ENCODE measurements at places on chromosomes 12 and 14. TPM values are rescaled to one million over a fixed set of nuclear protein-coding genes. Genes with fewer than 3 reads are reported as not detected.
A peak's percentile ranks its signal among the peaks of the same experiment; 100 is the strongest.

The LRP1-AS gene
- total RNA-seq = not detected

The VRTN gene
- not detected for total RNA-seq

The AICDA gene
- total RNA-seq = 1.8 TPM

The DHRS2 gene
- not detected for total RNA-seq

The ACOT6 gene
- not detected for total RNA-seq

- DNase-seq = no peak
- H3K36me3 ChIP-seq = no peaks in the 10 kb centered on the region
- no peaks in the 10 kb centered on the region for H3K27me3 ChIP-seq
- no peak overlapping the region for H3K27ac ChIP-seq
Observed at GRCh38 chr14:40494483-40494882, 1062.2 kb upstream of the FBXO33 start.

GRCh38 chr12:132413931-132414588, 75.9 kb upstream of the FBRSL1 start:
- no peak overlapping the region for H3K4me3 ChIP-seq
- no peak for DNase-seq
- H3K4me1 ChIP-seq = no peaks in the 10 kb centered on the region
- H3K36me3 ChIP-seq = no peaks in the 10 kb centered on the region
- no peaks in the 10 kb centered on the region for H3K27me3 ChIP-seq

DNA sequence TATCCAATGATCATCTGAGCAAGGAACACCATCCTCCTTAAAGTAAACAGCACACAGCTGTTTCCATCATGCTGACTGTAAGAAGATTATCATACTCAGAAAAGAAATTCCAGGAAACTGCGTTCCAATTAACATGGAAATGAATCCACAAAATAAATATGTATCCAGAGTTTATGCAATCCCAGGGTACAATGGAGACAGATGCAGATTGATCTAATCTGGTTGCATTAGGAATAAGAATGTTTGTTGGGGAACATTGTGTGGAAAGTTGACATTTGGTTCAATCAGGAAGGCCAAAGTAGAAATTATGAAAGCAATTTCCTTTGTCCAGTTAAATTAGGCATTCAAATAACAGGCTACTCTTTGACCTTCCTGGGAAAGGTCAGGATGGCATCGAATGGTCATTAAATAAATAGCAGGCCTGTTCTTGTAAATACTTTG, 236.9 kb upstream of the AMIGO2 start:
- no peak overlapping the region for H3K4me3 ChIP-seq
- H3K36me3 ChIP-seq = no peaks in the 10 kb centered on the region
- no peak overlapping the region for H3K27ac ChIP-seq
- H3K4me1 ChIP-seq = no peaks in the 10 kb centered on the region
- H3K27me3 ChIP-seq = no peaks in the 10 kb centered on the region
- no peak for DNase-seq

GRCh38 chr12:31521964-31522363, 69.0 kb downstream of the DENND5B start:
- H3K4me3 ChIP-seq = no peak overlapping the region
- DNase-seq = no peak
- no peak overlapping the region for H3K27ac ChIP-seq
- no peaks in the 10 kb centered on the region for H3K36me3 ChIP-seq

DNA sequence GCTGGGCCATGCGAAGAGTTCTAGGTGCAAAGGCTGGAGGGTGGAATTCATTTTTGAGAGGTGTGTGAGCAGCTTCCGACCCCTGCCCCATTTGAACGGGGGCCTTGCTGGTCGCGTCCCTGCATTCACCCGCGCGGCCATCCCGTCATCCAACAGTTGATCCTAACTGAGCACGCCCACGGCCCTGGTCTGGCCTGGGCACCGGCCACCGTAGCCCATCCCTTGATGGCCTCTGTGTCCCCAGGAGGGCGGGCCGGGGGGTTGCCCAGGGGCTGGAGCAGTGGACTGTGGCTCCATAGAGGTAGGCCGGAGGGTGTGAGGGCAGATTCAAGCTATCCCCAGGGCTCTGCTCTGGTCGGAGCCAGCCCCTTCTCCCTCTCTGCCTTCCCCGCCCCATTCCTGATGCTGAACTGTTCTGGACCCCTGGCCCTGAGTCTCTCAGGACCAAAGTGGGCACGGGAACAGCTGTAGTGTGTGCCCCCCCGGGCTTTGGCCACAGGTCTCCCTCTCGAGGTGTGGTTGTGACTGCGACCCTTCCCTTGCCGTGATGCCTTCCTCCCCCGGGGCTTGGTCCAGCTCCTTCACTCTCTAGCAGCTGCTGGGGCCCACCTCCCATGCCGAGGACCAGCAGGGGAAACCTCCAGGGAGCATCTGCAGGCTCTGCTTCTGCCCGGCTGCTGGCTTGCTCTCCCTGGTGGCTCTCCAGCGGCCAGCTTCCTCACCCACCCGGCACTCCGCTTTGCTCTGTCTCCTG, 9.1 kb downstream of the MEG3 start:
- no peaks in the 10 kb centered on the region for H3K27me3 ChIP-seq
- no peaks in the 10 kb centered on the region for H3K4me1 ChIP-seq
- no peak overlapping the region for H3K27ac ChIP-seq
- H3K4me3 ChIP-seq = no peak overlapping the region
- no peaks in the 10 kb centered on the region for H3K36me3 ChIP-seq

- no peaks in the 10 kb centered on the region for H3K27me3 ChIP-seq
- H3K36me3 ChIP-seq = no peaks in the 10 kb centered on the region
- no peaks in the 10 kb centered on the region for H3K4me1 ChIP-seq
- no peak overlapping the region for H3K4me3 ChIP-seq
- no peak overlapping the region for H3K27ac ChIP-seq
Observed at GRCh38 chr12:65670775-65671174, 153.5 kb upstream of the HMGA2 start.

GRCh38 chr12:44542716-44543115, 333.4 kb downstream of the NELL2 start:
- no peaks in the 10 kb centered on the region for H3K4me1 ChIP-seq
- no peak overlapping the region for H3K4me3 ChIP-seq
- no peaks in the 10 kb centered on the region for H3K27me3 ChIP-seq
- DNase-seq = no peak
- H3K36me3 ChIP-seq = no peaks in the 10 kb centered on the region

DNA sequence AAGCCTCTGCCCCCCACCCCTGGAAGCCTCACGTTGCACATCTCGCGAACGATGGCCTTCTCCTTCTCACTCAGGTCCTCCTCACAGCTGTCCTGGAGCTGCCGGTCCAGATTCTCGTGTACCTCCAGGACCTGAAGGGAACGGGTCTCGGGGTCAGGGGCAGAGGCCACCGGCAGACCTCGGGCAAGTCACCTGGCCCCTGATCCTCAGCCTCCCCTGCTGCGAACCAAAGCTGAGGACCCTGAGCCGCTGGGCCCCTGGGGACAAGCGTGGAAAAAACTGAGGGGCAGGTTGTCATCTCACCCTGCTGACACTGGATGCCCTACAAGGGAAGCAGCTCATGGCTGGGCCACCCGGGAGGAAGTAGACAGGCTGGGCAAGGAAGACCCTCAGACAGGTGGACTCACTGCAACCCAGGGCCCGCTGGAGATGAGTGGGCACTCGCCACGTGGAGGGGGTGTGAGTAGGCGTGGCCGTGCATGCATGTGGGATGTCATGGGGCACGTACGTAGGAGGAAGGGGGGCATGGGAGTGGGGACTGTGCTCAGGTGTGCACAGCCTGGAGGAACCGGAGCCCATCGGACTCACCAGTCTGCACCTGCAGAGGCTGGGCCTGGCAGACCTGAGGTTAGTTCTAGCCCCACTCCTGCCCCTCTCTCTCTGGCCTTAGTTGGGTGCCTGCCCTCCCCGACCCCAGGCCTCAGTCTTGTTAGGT, 35.1 kb downstream of the CCNK start:
- H3K27ac ChIP-seq = no peak overlapping the region
- no peaks in the 10 kb centered on the region for H3K4me1 ChIP-seq
- H3K36me3 ChIP-seq = peaks cover 38% of the 10 kb centered on the region
- H3K4me3 ChIP-seq = no peak overlapping the region

GRCh38 chr14:101810897-101811621, 49.5 kb downstream of the PPP2R5C start:
- H3K27me3 ChIP-seq = no peaks in the 10 kb centered on the region
- peak overlapping the region; percentile 50 for H3K4me3 ChIP-seq
- no peaks in the 10 kb centered on the region for H3K36me3 ChIP-seq
- H3K4me1 ChIP-seq = peaks cover 14% of the 10 kb centered on the region
- H3K27ac ChIP-seq = peak overlapping the region; percentile 98
- no peak for DNase-seq

- DNase-seq = no peak
Observed at GRCh38 chr14:86015941-86016340, 486.0 kb downstream of the FLRT2 start.

DNA sequence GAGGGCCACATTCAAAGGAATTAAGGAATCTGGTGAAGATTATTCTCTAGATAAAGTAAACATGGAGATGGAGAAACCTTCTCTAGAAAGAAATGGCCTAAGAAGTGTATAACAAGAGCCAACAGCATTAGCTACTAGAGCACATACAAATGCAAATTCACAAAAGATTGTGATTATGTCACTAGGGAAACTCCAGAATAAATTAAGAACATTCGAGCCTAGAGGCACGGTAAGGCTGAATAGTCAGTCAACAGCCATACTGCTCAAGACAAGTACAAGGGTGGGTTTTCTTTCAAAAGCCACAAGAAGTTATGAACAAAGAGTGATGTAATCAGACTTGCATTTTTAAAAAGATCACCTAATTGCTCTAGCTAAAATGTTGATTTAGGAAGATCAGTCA, 25.4 kb downstream of the PPP4R3A start:
- no peak overlapping the region for H3K4me3 ChIP-seq
- peaks cover 5% of the 10 kb centered on the region for H3K4me1 ChIP-seq
- no peaks in the 10 kb centered on the region for H3K36me3 ChIP-seq
- H3K27me3 ChIP-seq = no peaks in the 10 kb centered on the region

DNA sequence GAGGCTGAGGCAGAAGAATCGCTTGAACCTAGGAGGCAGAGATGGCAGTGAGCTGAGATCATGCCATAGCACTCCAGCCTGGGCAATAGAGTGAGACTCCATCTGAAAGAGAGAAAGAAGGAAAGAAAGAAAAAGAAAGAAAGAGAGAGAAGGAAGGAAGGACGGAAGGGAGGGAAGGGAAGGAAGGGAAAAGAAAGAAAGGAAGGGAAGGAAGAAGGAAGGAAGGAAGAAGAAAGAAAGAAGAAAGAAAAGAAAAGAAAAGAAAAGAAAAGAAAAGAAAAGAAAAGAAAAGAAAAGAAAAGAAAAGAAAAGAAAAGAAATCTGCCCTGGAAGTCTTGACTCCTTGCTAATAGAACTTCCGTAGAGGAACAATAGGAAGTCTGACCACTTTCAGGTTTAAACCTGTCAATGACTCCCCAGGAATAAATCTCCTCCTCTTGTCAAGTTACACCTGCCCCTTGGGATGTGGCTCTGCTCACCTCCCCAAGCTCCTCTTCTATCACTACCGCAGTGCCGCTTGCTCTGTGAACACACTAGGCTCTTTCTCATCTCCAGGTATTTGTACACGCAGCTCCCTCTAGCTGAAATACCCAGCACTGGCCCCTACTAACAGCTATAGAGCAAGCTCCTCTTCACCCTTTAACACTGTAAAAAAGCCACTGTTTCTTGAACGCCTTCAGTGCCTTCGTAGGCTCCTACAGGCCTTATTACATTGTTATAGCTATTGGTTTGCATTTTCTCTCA, 773.1 kb upstream of the TBX3 start:
- no peaks in the 10 kb centered on the region for H3K27me3 ChIP-seq
- DNase-seq = no peak
- no peak overlapping the region for H3K4me3 ChIP-seq
- no peaks in the 10 kb centered on the region for H3K4me1 ChIP-seq
- H3K27ac ChIP-seq = no peak overlapping the region
- H3K36me3 ChIP-seq = no peaks in the 10 kb centered on the region

DNA sequence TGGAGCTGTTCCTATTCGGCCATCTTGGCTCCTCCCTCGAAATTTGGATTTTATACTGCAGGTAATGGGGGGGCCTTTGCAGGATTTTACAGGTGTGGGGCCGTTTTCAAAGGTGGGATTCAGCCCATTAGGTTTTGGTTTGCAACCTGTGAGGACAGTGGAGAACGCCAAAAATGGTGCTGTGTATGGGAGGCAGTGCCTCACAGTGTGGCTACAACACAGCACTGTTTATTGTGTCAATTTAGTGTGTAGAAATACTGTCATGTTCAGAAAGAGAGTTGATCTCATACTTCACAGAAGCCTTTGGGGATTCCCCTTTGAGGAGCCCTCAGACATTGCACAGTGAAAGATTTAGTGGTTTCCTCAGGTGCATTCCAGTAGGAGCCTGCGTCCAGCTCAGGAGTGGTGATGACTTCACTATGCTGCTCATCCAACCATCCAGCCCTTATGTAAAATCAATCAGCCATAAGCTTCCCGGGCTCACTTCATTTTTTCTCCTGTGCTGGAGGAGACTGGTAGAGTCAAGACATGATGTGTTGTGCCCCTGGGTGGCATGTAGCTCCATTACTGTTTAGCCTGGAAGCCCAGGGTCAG, 92.7 kb upstream of the PRMT8 start:
- no peak for DNase-seq
- no peaks in the 10 kb centered on the region for H3K36me3 ChIP-seq
- no peak overlapping the region for H3K27ac ChIP-seq
- H3K4me3 ChIP-seq = no peak overlapping the region
- H3K4me1 ChIP-seq = no peaks in the 10 kb centered on the region
- no peaks in the 10 kb centered on the region for H3K27me3 ChIP-seq

GRCh38 chr14:76775695-76776427, 14.6 kb downstream of the VASH1 start:
- no peak overlapping the region for H3K4me3 ChIP-seq
- H3K27me3 ChIP-seq = no peaks in the 10 kb centered on the region
- no peaks in the 10 kb centered on the region for H3K36me3 ChIP-seq

DNA sequence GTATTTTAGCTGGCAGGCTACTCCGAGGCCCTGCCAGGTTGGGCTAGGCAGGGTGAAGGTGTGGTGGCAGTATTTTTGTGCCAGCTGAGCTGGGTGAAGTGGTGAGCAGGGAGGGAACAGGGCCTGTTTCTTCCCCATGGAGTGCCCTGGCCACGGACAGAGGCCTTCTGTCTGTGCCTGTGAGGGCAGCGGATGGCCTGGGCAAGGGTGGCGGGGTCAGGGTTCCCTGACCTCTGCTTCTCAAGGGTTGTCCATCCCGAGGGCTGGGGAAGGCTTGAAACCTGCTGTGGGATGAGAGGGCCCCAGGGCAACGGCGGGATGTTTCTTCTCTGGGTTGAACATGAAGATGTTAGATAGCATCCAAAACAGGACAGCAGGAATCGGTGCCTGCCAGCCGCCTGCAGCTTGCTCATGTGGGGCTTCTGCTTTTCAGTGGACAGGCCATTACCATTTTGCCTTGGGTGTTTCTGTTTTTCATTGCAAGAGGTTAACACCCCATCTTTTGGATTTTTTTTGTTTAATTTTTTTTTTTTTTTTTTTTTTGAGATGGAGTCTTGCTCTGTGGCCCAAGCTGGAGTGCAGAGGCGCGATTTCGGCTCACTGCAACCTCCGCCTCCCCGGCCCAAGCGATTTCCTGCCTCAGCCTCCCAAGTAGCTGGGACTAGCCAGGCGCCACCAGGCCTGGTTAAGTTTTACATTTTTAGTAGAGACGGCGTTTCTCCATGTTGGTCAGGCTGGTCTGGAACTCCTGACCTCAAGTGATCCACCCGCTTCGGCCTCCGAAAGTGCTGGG, 3.3 kb downstream of the MTA1 start:
- H3K36me3 ChIP-seq = no peaks in the 10 kb centered on the region
- H3K27me3 ChIP-seq = no peaks in the 10 kb centered on the region
- no peak overlapping the region for H3K27ac ChIP-seq

GRCh38 chr14:104656014-104656714, 33.3 kb upstream of the INF2 start:
- DNase-seq = peak; percentile 41
- H3K27me3 ChIP-seq = no peaks in the 10 kb centered on the region
- no peaks in the 10 kb centered on the region for H3K36me3 ChIP-seq
- H3K4me3 ChIP-seq = no peak overlapping the region
- no peaks in the 10 kb centered on the region for H3K4me1 ChIP-seq

GRCh38 chr12:101186291-101186690, 23.7 kb downstream of the SLC5A8 start:
- DNase-seq = no peak
- no peak overlapping the region for H3K27ac ChIP-seq
- no peaks in the 10 kb centered on the region for H3K27me3 ChIP-seq
- H3K4me1 ChIP-seq = no peaks in the 10 kb centered on the region

All from Peyer's patch (tissue), 4 donors.